ENCODE measurements at places on chromosomes 4 and X.

DNA sequence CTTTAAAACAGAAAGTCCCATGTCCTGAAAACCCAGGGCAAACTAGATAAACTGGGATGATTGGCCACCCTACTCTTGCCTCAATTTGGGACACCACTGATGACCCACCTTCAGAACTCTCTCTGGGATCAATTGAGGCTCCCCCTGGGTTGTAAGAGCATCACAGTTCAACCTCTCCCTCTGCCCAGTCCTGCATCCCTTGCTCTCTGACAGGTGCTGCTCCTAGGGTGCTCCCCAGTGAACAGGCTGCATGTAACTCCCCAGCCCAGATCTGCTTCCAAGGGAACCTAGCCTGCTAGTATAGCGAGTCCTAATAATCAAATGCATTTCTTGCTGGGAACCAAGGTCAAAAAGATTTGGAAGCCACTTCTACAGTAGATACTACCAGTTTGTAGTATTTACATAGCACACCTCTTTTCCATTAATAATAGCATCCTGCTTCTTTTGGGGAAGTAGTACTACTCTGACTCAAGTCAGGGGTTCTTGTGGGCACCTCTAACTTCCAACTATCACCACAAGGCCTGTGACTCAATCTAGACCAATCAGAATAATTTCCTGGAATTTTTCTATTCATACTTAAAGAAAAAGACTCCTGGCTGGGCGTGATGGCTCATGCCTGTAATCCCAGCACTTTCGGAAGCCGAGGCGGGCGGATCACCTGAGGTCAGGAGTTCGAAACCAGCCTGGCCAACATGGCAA, 42.1 kb upstream of the SPINK2 start:
- DNase-seq = no peak

- no peak for DNase-seq
These were observed 23.0 kb downstream of the GPM6B start for GRCh38 chrX:13793897-13794296.

GRCh38 chrX:148523303-148524080, 23.1 kb downstream of the AFF2 start:
- no peak for DNase-seq

DNA sequence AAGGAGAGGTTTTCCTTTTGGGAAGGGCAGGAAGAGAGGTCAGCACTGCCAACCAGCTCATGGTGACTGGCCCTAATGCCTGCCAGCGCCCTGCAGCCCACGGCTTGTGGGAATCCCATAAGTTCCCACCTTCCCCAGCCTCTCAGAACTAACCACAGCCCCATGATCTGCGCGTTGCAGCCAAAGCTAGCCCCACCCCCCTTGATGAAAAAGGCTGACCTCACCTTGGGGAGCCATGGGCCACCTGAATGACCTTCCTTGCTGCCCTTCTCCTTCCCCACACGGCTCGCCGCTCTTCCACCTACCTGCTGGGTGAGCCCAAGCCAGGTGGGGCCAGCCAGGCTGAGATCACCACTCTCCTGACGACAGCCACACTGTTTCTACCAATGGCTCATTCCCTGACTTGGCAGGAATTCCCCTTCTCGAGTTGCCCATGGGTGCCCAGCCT, 3.9 kb upstream of the ELF4 start:
- DNase-seq = peak; percentile 55

GRCh38 chrX:819684-820083, 189.1 kb downstream of the SHOX start:
- no peak for DNase-seq

GRCh38 chr4:54077812-54078211, 13.4 kb upstream of the CHIC2 start:
- DNase-seq = no peak

DNA sequence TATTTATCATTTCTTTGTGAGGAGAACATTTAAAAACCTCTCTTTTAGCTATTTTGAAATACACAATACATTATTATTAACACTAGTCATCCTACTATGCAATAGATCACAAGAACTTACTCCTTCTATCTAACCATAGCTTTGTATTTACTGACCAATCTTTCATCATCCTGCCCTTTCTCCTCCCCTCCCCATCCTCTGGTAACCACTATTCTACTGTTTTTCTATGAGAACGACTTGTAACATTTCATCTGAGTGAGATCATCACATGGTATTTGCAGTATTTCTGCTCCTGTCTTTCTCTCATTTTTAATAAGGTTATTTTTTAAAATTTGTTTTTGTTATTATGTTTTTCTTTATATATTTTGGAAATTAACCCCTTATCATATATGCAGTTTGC, 331.8 kb downstream of the TEX13C start:
- DNase-seq = no peak

GRCh38 chr4:130044788-130045531, 949.0 kb downstream of the C4orf33 start:
- no peak for DNase-seq

DNA sequence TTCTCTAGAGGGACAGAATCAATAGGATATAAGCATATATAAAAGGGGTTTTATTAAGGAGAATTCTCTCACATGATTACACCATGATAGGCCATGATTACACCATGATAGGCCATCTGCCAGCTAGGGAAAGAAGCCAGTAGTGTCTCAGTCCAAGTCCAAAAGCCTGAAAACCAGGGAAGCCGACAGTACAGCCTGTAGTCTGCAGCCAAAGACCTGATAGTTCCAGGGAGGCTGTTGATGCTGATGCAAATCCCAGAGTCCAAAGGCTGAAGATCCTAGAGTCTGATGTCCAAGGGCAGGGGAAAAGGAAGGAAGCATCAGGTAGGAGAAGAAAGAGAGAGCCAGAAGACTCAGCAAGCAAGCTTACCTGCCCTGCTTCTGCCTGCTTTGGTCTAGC, 411.3 kb upstream of the EMCN start:
- no peak for DNase-seq

DNA sequence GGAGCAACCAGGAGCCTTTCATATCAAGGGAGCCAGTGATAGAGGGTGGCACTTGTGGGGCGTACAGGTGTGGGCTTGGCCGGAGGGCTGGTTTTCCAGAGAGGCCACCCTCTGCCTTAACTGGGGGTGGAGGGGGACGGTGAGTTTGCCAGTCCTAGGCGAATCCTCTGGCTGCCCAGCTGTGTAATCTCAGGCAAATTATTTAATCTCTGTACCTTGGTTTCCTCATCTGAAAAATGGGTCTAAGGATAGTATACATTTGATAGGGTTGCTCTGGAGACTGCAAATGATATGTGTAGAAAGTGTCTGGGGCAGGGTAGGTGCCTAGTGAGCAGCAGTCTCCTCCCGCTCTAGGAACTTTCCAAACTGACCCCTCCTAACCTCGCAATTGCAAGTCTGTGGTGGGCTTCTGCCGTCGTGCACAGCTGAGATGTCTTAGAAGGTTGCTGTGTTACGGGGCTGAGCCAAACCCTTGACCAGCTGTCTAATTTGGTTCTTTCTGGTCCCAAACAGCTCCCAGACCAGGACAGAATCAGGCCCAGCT, 3.8 kb upstream of the CXCR3 start:
- no peak for DNase-seq

DNA sequence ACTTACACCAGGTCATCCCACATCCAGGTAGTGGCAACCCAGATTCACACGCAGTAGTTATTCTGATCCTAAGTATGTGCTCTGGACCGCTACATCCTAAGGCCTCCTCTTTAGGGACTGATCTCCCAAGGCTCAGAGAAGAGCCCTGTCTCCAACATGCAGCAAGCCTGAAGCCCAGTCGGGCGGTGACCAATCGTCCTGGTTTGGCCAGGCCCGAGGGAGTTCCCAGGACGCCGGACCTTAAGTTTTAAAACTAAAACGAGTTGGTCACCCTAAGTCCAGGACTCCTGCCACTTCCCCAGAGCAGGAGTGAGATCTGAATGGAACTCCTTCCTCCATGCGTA, 385 bp downstream of the LYAR start:
- DNase-seq = no peak

GRCh38 chr4:167100120-167100519, 134.2 kb downstream of the SPOCK3 start:
- peak; percentile 7 for DNase-seq

DNA sequence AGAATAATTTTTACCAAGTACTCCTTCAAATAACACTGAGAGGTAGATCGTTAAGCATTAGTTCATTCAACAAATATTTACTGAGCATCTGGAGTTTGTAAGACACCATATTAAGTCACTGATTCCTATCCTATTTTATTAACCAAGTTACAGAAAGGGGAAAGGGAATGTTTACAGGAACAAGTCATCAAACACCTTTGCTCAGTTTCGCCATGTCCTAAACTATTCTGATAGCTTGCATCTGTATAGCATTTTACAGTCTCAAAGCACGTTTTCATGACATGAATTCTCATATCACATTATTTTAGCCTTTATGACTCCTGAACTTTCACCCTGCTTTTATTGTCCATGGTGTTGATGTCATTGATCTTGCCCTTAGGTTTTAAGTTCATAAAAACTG, 89.2 kb downstream of the AREG start:
- DNase-seq = no peak

DNA sequence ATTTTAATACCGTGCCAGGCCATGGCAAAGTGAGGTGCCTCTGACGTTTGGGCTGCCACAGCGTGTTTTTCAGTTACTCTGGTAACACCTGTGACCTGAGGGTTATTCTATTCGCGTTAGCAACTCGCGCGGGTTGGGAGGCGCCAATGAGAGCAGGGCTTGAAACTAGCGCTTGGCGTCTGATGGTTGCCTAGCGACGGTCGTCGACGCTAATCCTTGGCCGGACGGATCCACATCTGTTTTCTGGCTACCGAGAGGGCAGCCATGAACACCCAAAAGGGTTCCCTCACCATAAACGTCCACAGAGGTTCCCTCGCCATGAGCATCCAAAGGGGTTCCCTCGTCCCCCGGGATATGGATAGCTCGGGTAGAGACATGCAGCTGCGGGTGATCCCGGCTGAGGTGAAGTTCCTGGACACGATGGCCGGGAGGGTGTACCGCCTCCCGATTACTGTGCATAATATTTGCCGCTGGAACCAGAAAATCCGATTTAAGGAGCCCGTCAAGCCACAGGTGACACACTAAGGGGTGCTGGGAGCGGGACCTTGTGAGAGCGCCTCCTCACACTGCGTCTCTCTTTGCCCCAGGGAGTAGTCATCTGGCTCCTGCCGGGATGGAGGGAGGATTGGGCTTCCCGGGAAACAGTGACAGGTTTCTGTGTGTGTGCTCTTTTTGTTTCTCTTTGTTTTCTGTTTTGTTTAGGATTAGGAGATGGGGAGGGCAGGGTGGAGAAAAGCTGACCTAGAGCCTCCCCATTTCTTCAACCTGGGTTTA, at the start of gene CFAP47:
CFAP47 (plus strand) TSS at position 199 of the 774 bp plus-strand sequence; CDS start at position 265, 66 bp downstream.
- no peak for DNase-seq

GRCh38 chr4:48162162-48162561, 28.1 kb upstream of the TXK start:
- no peak for DNase-seq

GRCh38 chr4:27357283-27357682, 496.6 kb downstream of the STIM2 start:
- DNase-seq = no peak

DNA sequence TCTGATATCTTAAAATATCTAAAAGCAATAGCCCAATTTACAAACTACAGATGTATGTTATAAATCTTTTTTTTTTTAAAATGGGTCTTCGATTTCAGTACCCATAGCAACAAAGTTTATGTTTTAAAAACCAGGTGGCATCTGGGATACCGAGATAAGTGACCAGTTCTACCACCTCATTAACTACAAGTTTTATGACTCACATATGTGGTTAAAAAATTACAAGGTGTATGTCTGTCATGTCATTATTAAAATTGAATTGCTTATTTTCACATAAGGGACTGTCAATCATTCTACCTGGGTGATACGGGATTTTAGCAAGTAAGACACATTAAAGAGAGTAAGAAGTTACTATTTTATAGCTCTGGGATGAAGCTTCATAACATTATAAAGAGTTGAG, 192.0 kb upstream of the ETNPPL start:
- DNase-seq = no peak

DNA sequence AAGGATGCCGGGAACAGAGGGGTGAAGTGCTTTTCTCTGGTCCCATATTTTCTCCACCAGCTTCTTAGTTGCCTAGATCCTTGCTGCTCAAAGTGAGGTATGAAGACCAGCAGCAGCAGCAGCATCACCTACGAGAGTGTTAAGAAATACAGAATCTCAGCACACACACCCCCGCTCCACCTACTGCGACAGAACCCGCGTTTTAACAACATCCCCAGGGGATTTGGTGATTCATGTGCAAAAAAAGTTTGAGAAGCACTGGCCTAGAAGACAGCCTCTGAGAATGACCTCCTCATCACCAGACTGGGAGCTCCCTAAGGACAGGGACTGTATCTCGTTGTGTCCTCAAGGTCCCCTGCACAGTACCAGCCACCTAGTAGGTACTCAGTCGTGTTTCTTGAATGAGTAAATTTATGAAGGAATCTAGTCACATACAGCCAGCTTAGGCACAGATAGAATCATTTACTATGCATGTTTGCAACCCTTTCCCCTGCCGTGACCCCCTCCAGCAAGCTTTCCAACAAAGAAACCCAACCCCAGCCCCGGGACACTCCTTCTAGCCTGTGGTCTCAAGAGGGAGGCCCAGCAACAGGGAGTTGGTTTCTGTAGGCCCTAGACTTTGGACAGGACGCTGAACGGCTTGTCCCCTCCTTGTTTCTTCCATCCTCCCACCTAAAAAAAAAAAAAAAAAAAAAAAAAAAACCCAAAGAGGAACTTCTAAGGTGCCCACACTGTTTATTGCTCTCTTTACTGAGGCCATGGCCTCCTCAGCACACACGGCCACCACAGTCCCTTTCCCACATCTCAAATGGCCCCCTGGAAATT, 21.5 kb downstream of the RTL5 start:
- no peak for DNase-seq

DNA sequence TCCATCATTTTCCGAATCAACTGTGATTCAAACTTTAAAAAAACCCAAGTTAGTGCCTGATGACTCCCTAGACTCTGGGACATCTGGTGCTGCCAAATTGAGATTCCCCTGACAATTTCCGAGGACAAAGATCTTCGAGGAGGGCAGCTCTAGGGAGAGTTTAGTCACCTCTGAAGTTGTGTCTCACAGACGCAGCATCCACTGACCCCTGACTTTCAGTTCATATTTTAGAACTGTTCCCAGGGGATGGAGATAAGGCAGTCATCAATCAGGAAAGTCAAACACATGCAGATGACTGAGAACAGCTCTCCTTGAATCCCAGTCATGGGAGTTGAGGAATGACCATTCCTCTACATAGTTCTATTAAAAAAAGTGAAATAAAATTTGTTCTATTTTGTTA, 643.9 kb downstream of the TRIML1 start:
- no peak for DNase-seq

DNA sequence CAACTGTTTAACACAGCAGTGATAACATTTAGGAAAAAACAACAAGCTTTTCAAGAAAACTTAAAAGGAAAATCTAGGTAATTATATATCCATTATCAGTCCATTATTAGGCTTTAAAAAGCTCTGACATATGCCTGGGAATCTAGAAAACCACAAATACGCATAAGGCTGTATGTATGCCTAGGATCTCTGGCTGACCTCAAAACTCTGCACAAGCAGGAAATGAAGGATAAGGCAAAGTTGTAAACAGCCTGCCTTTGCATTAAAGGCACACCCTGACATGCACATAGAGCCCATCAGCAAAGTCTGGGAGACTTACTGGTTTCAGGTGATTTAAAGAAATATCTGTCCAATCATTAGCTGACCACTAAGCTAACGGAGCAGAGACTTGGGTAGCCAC, 14.0 kb downstream of the TIMP1 start:
- no peak for DNase-seq
